ENCODE measurements at places on chromosomes 11 and 22. TPM values are rescaled to one million over a fixed set of nuclear protein-coding genes. Genes with fewer than 3 reads are reported as not detected.

SERHL2 gene
- 6.9 TPM for total RNA-seq

ARHGAP8 gene
- 15.0 TPM for total RNA-seq

DMC1 gene
- total RNA-seq, result 8.9 TPM

OR8A1 gene
- 0.31 TPM for total RNA-seq

MMP1 gene
- 0.31 TPM for total RNA-seq

OR51V1 gene
- total RNA-seq, result not detected

APOL3 gene
- 13.6 TPM for total RNA-seq

PPP1CA gene
- 100 TPM for total RNA-seq

ANGPTL5 gene
- 0.62 TPM for total RNA-seq

CRYBB2 gene
- total RNA-seq, result 4.4 TPM

GRCh38 chr11:18523084-18523483 lies 3.7 kb downstream of the TSG101 start:
- no peak for DNase-seq

DNA sequence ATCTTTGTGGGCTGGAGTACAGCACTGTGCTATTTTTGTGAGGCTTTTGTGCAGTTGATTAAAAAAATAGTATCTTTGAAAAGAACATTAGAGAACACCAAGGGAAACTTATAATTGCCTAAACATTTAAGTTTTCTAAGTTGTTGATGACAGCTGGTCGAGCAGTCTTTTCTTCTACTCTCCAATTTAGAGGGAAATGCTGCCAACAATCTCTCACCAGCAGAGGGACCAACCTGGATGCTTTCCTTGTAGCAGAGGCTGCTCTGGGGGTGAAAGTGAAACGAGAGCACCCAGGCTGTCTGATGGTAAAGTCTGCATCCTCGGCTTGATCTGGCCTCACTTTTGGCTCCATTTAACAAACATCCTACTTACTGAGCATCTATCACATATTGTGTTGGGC lies 1286.5 kb upstream of the TENM4 start:
- DNase-seq, result peak; percentile 14

DNA sequence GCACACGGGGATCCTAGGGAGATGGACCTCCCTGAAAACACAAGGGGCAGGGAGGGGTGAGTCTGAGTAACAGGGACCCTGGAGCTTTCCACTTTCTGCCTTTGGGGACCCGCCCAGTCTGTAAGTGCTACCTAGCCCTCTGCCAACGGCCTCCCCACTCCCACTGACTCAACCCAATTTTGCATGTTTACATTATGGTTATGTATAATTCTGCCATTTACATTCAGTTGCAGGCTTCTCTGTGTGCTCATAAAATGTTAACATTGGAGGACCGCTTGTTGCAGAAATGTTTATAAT lies 105.8 kb downstream of the DSCAML1 start:
- no peak for DNase-seq

DNA sequence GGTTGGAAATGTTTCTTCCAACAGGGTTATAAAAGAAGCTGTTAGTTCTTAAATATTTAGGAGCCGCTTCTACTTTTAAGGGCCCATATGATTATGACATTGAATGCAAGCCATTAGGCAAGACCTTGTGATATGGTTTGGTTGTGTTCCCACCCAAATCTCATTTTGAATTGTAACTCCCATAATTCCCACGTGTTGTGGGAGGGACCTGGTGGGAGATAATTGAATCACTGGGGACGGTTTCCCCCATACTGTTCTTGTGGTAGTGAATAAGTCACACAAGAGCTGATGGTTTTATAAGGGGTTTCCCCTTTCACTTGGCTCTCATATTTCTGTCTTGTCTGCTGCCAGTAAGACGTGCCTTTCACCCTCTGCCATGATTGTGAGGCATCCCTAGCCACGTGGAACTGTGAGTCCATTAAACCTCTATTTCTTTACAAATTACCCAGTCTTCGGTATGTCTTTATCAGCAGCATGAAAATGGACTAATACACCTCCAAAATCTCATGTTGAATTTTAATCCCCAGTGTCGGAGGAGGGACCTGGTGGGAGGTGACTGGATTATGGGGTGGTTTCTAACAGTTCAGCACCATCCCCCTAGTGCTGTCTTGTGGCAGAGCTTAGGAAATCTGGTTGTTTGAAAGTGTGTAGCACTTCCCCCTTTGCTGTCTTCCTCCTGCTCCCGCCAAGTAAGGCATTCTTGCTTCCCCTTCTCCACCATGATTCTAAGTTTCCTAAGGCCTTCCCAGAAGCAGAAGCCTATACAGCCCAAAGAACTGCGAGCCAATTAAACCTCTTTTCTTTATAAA lies 4.3 kb downstream of the CD59 start:
- no peak for DNase-seq

- DNase-seq, result no peak
Observed at GRCh38 chr11:93238956-93239355, 41.2 kb upstream of the SLC36A4 start.

GRCh38 chr22:42743501-42743991 lies 22.9 kb upstream of the A4GALT start:
- DNase-seq, result peak; percentile 74

DNA sequence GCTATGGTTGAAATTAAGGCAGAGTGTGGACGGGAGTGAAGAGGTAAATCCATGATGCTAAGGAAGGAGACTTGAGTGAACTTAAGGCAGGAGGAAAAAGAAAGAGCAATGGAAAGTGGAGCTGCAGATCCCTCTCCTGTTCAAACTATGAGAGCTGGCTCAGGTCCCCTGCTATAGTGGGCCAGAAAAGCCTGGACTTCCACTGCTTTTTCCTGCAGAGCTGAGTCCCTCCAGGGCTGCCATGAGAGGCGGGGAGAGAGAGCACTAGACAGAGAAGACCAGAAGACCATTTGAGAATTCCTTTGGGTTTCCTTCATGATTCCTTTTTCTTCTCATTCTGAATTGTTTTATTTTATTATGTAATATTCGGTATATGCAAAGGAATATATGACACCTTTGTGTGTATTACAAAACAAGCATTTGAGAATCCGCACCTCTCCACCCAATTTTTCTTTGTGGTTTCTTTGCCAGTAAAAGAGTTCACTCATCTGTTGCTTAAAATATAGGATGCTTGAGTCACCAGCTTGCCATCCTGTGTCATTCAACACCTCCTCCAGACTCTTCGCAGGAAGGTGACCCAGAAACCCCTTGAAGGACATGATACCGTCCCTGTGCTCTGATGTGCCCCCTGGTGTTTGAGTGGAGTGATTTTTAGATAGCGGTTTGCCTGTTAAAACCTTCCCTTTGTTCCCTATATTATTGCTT lies 24.4 kb downstream of the SREBF2 start:
- DNase-seq, result no peak

DNA sequence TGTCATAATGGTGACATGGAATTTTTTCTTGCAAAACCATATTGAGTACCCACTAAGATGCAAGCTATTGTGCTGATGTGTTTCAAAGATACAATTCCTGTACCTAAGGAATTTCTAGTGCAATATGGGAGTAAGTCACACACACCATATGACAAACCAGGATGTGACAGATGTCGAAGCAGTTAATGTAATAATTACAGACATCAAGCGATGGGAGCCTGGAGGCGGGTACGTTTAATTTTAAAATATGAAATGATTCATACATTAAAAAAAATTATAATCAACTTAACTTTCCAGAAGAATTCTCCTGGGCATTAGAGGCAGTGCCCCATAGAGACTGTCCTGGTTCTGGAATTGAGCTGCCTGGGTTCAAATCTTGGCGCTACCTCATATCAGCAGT lies 6.0 kb downstream of the SYCE3 start:
- DNase-seq, result no peak

DNA sequence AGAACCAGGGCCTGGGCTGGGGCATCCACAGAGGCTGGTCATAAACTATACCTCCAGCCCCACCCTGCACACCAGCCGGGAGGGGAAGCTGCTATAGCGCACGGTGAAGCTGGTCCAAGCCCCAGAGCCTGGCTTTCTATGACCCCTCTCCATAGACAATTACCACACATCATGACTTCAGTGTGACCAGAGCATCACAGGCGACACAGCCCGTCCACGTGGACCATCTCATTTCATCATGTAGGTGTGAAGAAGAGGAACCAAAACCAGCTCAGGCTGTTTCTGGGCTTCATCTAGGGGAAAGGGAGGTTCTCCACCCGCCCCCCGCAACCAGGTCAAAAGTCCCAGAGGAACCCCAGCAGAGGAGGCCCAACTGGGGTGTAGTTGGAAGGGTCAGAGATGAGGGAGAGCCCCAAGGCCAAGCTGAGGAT lies 3.0 kb downstream of the CXCR5 start:
- no peak for DNase-seq
